CD4-positive, alpha-beta T cell treated with Interleukin-15 for 4 hours (primary cell): ENCODE measurements at places on chromosomes 6 and 20.

- no peak for DNase-seq
Observed at GRCh38 chr20:62674370-62674769, 32.1 kb downstream of the SLCO4A1 start.

GRCh38 chr20:62104791-62105345 lies 17.4 kb upstream of the LSM14B start:
- DNase-seq = no peak

- no peak for DNase-seq
Observed at GRCh38 chr6:3697609-3698008, 53.9 kb downstream of the PXDC1 start.

DNA sequence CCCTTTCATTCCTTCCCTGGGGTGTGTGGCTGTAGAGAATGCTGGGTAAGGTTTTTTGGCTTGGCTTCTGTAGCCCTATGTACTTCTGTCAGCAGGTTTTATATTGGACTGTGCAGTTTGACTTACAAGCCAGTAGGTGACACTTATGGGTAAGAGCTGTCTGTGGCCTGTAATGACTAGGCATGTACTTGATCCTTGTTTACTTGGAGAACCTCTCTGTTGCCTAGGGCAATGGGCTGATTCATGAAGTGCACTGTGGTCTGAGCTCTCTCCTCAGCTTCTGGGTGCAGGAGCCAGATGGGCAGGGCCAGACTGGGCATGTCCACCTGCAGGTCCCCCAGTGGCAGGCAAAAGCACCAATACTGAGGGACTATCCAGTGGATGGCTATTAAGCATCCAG lies 544.6 kb downstream of the ADGRB3 start:
- no peak for DNase-seq

GRCh38 chr6:157712585-157713295 lies 110.3 kb upstream of the SNX9 start:
- no peak for DNase-seq

DNA sequence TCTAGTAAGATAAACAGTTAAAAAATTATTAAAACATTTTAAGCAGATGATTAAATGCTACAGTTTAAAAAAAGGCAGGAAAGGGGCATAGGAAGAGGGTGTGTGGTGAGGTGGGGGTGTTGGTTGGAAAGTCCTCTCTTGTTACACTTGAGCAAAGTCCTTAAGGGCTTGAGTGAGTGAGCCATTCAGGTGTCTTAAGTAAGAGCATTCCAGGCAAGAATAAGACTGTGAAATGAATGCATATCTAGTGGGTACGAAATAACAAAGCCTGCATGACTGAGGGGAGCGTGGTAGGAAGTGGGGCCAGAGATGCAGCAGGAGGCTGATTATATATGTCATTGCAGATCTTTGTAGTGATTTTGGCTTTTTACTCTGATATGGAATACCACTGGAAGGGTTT lies 5.1 kb downstream of the CDKAL1 start:
- DNase-seq = no peak

GRCh38 chr20:911882-912600 lies 4.1 kb downstream of the ANGPT4 start:
- no peak for DNase-seq

DNA sequence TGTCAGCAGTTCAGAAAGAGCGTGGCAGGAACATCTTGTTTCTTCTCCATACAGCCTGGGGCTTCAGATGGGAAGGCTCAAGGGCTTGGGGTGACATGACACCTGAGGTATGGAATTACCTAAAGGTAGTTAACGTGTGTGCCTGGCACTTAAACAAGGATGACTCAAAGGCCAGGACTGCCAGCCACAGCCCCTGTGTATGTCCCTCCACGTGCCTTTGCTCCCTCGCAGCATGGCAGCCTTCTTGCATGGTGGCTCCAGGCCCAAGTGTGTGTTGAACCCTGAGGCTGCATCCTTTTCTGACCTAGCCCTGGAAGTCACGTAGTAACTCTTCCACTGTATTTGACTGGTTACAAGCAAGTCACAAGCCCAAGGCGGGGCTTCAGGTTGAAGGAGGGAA lies 33.6 kb upstream of the MYL9 start:
- no peak for DNase-seq

GRCh38 chr6:89976694-89977020 lies 82.4 kb downstream of the GJA10 start:
- no peak for DNase-seq

- DNase-seq = no peak
Observed at GRCh38 chr20:49207076-49207475, 12.1 kb upstream of the DDX27 start.

DNA sequence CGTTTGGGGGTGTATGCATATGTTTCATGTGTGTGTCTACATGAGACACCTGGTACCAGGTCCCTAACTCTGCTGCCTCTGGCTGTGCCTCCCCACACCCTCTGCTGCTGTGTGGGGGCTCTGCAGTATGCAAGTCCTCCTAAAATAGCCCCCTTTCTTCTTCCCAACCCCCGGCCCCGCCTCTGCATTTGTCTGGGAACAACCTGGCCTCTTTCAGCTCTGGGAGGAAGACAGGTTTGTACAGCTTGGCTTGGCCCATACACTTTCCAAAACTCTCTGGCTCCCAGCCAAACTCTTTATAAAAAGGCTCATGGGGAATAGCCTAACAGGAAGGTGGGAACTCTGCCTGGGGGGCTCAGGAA lies 27.1 kb upstream of the EMILIN3 start:
- no peak for DNase-seq

- no peak for DNase-seq
Observed at GRCh38 chr6:73516514-73517489, 4.0 kb downstream of the EEF1A1 start.

DNA sequence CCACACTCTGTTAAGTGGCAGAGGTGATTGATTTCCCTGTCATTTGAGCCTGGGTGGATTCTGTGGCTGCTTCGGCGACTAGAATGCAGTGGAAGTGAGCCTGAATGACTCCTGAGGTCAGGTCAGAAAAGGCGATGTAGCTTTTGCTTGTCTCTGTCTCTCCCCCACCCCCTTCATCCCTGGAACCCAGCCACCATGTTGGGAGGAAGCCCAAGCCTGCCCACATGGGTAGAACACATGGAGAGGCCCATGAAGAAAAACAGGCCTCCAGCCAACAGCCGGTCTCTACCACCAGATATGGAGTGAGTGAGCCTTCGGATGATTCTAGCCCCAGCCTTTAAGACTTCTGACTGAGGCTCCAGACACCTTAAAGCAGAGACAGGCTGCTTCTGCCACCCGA lies 181.0 kb downstream of the TFAP2C start:
- DNase-seq = no peak

- DNase-seq = no peak
Observed at GRCh38 chr20:48723308-48724264, 104.2 kb downstream of the PREX1 start.

- no peak for DNase-seq
Observed at GRCh38 chr6:34098045-34098936, 47.6 kb downstream of the GRM4 start.

- DNase-seq = no peak
Observed at GRCh38 chr6:21022343-21023107, 488.3 kb downstream of the CDKAL1 start.

DNA sequence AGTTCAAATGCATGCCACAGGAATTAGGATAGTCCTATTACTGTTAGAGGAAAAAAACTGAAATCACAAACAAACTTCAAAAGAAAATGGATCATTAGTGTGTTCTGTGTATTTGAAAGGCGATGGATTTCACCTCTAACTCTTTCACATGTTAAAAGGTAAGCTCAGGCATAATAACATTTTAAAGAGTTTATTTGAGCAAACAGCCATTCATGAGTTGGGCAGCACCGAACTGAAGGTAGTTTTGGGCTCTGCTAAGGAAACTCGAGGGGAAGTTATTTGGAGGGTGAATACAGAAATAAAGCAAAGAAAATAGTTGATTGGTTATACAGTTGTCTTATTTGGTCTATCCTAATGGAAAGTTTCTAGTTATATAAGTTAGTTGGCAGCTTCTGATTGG lies 546.5 kb upstream of the POU3F2 start:
- no peak for DNase-seq

DNA sequence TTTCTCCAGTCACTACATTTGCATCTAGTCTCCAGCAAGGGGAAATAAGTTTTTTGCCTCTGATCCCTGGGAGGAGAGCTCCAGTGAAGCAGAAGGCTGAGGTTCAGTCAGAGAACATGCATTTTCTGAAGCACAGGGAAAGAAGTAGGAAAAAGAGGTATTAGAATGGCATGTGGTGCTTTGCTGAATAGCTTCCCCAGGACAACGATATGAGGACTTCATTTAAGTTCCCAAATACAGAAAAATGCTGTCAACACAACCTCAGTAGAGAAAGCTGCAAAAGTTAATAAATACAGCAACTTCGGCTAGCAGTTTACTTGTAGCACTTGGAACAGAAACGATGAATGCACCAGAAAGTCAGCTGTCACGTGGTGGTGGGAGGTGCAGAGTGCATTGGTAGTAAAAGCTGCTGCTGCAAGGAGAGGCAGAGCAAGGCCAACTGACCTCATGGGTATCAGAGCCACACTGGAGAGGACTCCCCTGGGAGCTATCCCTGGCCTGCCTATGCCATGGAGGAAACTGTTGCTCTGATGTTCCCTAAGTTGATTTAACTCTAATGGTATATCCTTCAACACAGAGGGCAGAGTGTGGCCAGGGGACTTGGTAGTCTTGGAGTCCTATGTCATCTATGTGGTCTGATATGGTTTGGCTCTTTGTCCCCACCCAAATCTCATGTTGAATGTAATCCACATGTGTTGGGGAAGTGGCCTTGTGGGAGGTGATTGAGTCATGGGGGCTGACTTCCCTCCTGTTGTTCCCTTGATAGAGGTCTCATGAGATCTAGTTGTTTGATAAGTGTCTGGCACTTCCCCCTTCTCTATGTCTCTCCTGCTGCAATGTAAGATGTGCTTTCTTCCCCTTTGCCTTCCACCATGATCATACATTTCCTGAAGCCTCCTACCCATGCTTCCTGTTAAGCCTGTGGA lies 85.9 kb downstream of the ADTRP start:
- no peak for DNase-seq

DNA sequence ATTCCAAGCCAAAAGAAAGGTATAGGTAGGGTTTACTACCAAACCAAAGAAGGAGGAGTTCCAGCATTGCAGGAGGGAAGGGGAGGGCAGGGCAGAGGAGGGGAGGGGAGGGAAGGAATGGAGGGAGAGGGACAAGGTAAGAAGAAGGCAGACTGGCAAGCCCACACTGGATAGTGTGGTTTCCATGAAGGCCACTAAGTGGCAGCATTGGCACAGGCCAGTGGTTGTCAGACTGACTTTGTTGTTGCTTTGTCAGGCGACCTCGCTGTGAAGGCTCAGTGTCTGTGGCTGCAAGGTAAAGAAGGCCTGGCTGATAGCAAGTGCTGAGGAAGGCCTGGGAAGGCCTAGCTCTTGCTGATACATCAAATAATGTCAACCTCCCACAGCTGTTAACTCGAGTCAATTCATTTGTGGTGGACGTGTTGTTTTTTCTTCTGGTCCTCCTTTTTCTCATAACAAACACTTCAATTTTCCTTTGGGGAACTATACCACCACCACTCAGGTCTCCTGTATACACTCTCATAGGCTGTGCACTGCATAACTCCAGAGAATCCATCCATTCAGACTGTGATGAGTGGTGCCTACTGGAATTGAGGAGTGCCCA lies 7.7 kb upstream of the ZNF334 start:
- DNase-seq = peak; percentile 41

GRCh38 chr6:34839666-34840352 lies 47.9 kb downstream of the BLTP3A start:
- DNase-seq = no peak

- DNase-seq = no peak
Observed at GRCh38 chr6:21740376-21741124, 147.0 kb downstream of the SOX4 start.

GRCh38 chr6:137512757-137513605 lies 18.8 kb upstream of the OLIG3 start:
- no peak for DNase-seq

- DNase-seq = no peak
Observed at GRCh38 chr6:136014454-136015437, 163.2 kb downstream of the PDE7B start.

DNA sequence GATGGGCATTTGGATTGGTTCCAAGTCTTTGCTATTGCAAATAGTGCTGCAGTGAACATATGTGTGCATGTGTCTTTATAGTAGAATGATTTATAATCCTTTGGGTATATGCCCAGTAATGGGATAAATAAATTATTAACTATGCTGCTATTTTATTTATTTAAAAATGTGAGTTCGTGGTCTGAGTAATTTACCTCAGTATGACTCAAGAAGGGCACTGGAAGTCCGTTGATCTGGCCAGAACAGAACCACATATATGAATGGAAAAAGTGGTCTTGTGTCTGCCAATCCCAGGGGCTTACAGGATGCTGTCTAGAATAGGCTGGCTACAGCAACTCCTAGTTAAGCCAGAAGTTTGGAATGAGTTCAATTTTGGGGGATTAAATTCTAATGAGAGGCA lies 27.6 kb upstream of the HLA-C start:
- DNase-seq = no peak

DNA sequence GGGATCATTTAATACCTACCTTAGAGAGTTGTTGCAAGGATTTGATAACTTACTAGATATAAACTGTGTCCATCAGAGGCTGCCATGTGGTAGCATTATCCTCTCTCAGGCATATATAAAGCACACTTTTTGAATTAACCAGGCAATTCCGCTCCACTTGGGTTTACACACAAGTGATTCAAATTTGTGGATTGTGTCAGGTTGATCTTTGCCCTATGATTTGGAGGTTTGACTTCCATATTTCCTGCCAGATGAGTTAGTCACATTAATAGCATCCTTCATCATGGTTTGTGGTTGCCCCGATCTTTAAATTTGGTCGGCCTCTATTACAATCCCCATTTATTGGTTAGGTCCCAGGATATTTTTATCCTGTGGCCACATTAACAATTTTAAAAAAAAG lies 44.8 kb upstream of the CTAGE9 start:
- DNase-seq = no peak

DNA sequence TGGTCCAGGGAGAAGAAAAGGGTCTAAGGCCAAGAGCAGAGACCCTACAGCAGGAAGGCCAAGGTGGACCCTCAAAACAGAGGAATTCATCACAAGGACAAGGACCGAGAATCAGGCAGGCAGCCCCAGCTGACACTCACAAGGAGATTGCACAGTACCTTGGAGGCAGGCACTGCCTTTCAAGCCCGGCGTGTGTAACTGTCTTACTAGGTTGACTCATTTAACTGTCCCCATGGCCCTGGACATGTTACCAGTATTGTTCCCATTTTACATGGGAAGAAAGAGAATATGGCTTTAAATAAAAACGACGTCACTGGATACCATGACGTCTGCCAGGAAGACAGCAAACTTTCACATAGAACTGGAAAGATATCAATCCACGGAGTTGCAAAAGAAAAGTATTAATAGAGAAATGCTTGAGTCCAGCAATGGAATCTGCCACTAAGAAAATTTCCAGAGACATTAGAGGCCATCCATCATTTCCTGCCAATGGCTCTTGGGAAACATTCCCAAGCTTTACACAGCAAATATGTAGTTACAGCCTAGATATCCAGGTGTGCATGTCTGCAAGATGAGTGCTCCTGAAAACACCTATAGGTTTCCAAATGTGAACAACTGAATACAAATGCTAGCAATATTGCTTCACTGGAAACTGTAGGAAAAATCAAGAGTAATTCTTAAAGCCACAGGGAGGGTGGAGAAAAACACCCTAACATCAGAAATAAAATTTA lies 111.5 kb upstream of the RPS6KA2 start:
- DNase-seq = no peak

GRCh38 chr6:35166520-35166919 lies 25.4 kb upstream of the TCP11 start:
- no peak for DNase-seq

GRCh38 chr6:170042596-170043118 lies 248.2 kb downstream of the DLL1 start:
- DNase-seq = no peak
